Right ventricle myocardium superior (tissue), 1 donor: ENCODE measurements at places on chromosomes 12 and 14. TPM values are rescaled to one million over a fixed set of nuclear protein-coding genes. Genes with fewer than 3 reads are reported as not detected.

GRCh38 chr12:20269337-20270067 is 98.8 kb upstream of the PDE3A start:
- DNase-seq, result no peak

GRCh38 chr12:18400186-18400585 is 138.9 kb downstream of the PIK3C2G start:
- DNase-seq, result no peak

DNA sequence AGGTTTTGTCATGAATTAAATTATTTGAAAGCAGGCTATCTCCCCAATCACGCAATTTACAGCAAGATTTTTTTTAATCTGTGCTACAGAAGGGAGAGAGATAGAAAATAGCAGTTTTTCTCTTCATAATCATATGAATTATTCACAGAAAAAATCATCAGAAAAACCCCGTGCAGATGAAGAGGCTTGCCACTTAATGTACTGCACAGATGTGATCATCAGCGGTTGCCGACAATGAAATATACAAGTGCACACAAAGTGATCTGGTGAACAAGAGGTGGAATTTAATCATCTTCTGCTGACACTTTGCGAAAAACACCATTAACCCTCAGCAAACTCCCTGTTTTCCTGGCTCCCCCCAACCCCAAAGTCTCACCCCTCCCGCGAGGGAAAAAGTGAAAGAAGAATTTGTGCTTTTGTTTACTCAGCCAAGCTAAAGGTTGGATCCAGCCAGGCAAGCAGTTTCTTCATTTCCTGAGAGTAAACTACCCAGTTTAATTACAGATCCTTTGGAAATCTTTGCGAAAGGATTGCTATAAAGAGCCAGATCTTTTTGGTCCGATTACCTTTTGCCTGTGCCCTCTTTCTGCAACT is 3.1 kb upstream of the LMO3 start:
- no peak for DNase-seq

GRCh38 chr12:45234139-45234865 is 18.4 kb downstream of the ANO6 start:
- no peak for DNase-seq

Gene CLEC2D
- 4.5 TPM for total RNA-seq

GRCh38 chr12:22541496-22542155 is 2.7 kb downstream of the C2CD5 start:
- no peak for DNase-seq

DNA sequence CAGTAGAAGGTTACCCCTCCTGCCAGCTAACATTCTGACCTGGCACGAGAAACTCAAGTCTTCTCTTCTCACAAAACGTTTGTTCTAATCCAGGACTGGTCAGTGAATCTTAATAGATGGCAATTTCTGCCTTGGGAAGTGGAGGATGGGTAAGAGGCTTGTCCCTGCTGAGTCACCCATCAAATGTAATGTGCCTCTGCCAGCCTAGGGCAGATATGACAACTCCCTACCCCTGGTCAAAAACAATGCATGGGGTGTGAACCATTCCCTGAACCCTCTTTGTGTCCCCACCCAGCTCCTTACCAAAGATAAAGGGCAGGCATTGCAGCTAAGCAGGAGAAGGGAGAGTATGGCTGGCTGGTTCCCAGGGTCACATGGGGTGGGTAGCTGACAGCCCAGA is 1052.9 kb downstream of the GALC start:
- no peak for DNase-seq

DNA sequence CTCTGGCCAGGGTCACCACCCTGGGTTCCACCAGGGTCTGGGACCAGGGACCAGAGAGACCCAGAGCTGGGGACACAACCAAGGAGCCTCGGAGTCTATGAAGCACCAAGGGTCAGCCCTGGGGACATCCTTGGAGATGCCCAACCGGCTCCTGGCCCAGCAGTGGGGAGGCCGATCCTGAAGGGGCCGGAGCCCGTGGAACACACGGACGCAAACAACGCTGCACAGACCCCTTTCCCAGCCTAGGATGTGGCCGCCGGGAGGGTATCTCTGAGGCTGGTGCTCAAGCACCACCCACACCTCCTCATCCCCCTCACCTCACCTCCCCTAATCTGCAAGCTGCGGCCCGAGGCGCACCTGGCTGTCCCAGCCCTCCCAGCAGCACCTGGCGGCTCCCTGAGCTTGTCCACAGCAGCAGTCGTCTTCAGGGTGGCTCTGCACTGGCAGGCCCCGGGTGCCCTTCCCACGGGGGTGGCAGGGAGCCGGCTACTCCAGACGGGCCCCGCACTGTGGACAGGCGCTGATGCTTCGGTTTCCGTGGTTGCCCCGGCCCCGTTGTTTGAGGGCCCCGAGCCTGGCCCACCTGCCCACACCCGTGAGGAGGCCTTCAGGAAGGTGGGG is 146.8 kb upstream of the C14orf180 start:
- peak; percentile 33 for DNase-seq

Gene PRB2
- total RNA-seq, result not detected

DNA sequence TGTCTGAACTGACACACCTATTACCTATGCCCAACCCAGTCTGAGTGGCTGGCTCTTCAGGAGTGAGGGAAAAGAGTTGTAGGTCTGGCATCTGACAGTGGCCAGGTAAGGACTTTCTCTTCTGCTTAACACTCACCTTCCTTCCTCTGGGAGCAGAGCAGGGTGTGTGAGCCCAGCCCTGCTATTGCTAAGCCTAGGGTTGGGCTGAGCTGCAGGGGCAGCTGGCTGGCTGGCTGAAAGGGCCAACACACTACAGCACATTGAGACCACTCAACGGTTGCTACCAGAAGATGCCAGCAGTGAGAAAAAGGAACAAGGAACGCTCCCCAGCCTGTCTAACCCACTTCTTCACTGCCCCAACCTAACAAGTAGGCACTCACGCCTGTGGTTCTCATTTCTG is 201.2 kb downstream of the DPF3 start:
- no peak for DNase-seq

Gene DCN
- 800 TPM for total RNA-seq

DNA sequence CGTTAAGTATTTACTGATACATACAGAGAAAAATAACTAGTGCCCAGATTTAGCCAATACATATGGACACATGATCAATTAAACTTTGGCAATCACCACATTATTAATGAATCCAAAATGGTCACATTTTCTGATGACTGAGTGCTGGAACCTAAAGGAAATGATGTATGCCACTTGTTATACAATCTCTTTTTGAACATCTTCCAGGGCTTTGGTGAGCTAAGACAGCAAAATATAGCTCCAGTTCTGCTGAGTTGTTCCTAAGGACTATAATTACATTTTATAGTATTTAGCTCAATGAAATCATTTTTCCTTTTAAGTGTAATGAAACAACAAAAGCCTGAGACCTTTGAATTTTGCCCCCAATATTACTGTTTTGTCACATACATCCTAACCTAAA is 329.1 kb upstream of the ATP2B1 start:
- no peak for DNase-seq

Gene BRF1
- 17.5 TPM for total RNA-seq

DNA sequence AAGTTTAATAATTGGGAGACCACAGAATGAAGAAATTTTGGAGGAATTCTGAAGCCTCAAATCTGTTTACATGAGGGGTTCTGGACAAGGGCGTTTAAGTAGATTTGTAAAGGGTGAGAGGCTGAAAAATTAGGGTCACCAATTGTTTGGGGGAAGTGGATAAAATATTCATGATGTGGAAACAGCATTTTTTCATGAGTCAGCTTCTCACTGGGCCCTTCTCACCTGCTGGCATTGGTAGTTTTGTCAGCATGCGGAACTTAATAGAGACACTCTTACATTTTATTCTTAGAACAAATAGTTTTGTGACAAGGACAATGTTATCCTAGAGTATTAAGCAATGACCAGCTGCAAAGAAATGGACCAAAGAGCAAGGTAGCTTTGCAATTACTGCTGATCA is 634.4 kb downstream of the LRFN5 start:
- DNase-seq, result no peak

Gene SETD1B
- total RNA-seq, result 8.6 TPM

- no peak for DNase-seq
Observed at GRCh38 chr12:3728686-3729085, 24.2 kb downstream of the CRACR2A start.
